ENCODE measurements at places on chromosomes 5 and 9. TPM values are rescaled to one million over a fixed set of nuclear protein-coding genes. Genes with fewer than 3 reads are reported as not detected.

Gene DAB2
- total RNA-seq: 5.0 TPM

DNA sequence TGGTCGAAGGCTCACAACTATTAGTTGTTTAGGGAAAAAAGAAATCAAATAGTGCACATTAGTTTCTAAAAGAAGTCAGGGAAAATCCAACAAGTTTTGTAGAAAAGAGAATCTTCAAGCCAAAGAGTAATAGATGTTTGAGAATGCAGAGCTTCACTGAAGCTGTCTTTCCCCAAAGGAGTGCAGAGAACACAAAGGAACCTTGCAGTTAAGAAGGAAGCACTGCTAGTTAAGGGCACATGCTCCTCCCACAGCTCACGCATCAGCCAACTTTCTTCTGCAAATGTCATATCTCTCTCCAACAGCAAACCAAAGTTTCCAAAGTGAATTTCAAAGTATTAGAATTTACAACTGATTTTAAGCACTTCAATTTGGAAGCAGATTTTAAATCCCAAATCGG is 116.4 kb upstream of the FST start:
- no peak for DNase-seq
- H3K27me3 ChIP-seq: no peaks in the 10 kb centered on the region
- no peak overlapping the region for H3K4me3 ChIP-seq
- H3K27ac ChIP-seq: no peak overlapping the region
- H3K36me3 ChIP-seq: no peaks in the 10 kb centered on the region
- no peaks in the 10 kb centered on the region for H3K4me1 ChIP-seq

GRCh38 chr9:134602547-134603362 is 38.8 kb upstream of the COL5A1 start:
- no peaks in the 10 kb centered on the region for H3K36me3 ChIP-seq
- no peak overlapping the region for H3K4me3 ChIP-seq
- no peaks in the 10 kb centered on the region for H3K4me1 ChIP-seq
- no peaks in the 10 kb centered on the region for H3K27me3 ChIP-seq

Gene PCDHB12
- total RNA-seq: 2.0 TPM

GRCh38 chr5:31487506-31487905 is 44.4 kb downstream of the DROSHA start:
- H3K4me1 ChIP-seq: no peaks in the 10 kb centered on the region
- DNase-seq: no peak
- H3K4me3 ChIP-seq: no peak overlapping the region

Gene ADAMTS12
- 12.3 TPM for total RNA-seq

Gene RUSC2
- total RNA-seq: 7.9 TPM

DNA sequence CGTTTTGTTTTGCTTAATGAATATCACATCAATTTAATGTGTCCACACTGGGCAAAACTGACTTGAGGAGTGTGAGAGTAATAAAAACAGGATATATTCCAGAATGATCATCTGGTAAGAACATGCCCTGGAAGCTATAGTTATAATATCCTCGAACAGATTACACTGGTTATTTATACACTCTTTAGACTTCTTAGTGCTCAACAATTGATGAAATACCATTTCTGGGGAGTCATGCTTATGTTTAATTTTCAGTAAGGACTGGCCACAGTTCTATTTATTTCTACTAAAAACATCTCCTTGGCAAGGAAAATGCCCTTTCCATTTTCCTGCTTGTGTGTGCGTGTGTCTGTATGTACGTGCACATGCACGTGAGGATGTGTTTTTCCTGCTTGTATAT is 205.0 kb downstream of the TRIO start:
- H3K36me3 ChIP-seq: no peaks in the 10 kb centered on the region
- H3K4me3 ChIP-seq: no peak overlapping the region
- no peak for DNase-seq
- no peaks in the 10 kb centered on the region for H3K4me1 ChIP-seq
- no peaks in the 10 kb centered on the region for H3K27me3 ChIP-seq
- no peak overlapping the region for H3K27ac ChIP-seq

Gene PDZD2
- total RNA-seq: 6.8 TPM

Gene FAM219A
- total RNA-seq: 10.4 TPM

DNA sequence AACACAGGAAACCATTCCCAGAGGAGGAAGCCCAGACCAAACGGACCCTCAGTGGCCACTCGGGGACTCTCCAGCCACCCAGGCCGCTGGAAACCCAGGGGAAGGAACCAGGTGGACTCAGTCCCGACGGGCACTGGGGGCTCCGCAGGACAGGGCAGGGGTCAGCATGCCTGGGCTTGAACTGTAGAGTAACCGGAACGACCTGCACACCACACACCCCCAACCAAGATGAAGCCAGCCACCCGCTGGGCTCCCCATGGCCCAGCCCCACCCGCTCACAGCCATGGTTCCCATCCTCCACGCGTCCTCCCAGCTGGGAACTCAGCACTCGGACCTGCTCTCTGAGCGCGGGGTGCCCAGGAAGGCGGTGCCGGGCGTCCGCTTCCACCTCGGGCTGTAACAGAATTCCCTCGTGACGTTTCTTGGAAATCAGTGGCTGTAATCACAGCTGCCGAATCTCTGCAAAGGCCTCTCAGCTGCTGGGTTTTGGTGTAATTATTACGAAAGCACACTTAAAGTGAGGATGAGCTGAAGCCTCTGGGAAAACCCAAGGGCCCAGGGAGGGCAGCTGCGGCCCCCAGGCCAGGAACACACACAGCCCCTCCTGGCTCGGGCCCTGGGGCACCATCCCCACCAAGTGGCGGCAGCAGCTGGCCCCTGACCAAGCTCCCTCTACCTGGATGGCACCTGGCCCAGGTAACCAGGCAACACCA is 13.8 kb downstream of the NACC2 start:
- DNase-seq: no peak
- H3K27me3 ChIP-seq: no peaks in the 10 kb centered on the region
- H3K4me3 ChIP-seq: no peak overlapping the region
- no peaks in the 10 kb centered on the region for H3K36me3 ChIP-seq
- H3K4me1 ChIP-seq: no peaks in the 10 kb centered on the region

Gene PCDHA12
- total RNA-seq: 10.6 TPM

Gene KCNMB1
- total RNA-seq: 0.10 TPM

DNA sequence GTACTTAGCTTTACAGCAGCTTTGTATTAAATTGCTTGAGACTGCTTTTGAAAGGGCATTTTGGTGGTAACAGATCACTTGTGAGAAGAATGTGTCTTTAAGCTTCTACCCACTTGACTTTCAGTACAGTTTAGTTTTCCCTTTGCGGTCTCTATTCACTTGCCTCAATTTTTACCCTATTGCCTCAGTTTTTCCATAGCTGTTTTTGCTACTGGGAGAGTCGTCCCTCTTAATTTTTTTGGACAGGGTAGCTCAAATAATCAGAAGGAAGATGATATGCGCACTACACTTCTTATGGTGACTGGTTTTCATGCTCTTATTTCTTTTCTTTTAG is 18.8 kb downstream of the UGCG start:
- no peak overlapping the region for H3K4me3 ChIP-seq
- H3K27ac ChIP-seq: no peak overlapping the region
- no peaks in the 10 kb centered on the region for H3K27me3 ChIP-seq

DNA sequence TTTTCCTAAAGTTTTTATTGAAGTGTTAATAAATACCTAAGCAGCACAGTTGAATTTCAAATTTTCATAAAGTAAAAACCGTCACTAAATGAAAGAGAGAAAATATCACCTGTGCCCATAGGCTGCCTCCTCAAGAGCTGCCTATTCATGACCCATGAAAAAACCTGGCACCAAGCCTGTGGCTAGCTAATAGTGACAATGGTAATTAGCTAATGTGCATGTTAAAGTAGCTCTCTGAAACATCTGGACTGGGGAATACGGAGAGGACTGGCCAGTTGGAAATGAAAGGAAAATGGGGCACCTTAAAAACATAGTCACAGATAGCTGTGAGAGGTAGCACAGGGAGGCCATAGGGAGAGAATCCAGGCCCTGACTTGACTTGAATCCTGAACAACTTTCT is 5.4 kb upstream of the GNE start:
- no peaks in the 10 kb centered on the region for H3K27me3 ChIP-seq
- no peak overlapping the region for H3K27ac ChIP-seq
- no peak for DNase-seq
- no peak overlapping the region for H3K4me3 ChIP-seq
- H3K36me3 ChIP-seq: no peaks in the 10 kb centered on the region
- H3K4me1 ChIP-seq: no peaks in the 10 kb centered on the region

DNA sequence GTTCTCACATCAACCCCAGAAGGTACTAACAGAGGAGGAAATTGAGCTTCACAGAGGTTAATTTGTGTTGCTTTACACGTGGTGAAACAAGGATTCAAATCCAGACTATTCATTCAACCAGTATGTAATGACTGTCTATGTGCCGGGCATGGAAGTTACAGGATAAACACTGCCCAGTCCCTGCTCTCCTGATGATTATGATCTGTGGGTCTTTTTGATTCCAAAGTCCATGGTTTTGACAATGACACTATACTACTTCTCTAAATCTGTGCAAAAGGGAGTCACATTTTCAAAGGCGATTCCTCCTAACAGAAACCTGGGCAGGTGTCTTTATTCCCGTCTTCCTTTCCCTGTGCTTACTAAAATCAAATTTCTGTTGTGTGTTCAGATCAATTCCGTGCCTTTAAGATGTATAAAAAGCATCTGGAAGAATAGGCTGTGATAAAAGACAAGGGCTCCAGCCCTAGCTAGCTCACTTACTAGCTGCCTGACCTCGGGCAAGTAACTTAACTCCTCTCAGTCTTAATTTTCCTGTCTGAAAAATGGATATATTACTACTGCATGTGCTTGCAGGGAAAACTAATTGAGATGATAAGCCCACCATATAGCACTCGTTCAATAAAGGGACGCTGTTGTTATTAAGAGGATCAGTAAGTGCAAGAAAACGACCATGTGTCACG is 970 bp upstream of the CREBRF start:
- no peak for DNase-seq
- H3K4me3 ChIP-seq: peak overlapping the region; percentile 93
- no peak overlapping the region for H3K27ac ChIP-seq

GRCh38 chr5:160330212-160330611 is 17.8 kb upstream of the CCNJL start:
- no peak for DNase-seq
- no peaks in the 10 kb centered on the region for H3K27me3 ChIP-seq
- no peak overlapping the region for H3K4me3 ChIP-seq
- no peaks in the 10 kb centered on the region for H3K4me1 ChIP-seq

Gene PKD2L2
- not detected for total RNA-seq

DNA sequence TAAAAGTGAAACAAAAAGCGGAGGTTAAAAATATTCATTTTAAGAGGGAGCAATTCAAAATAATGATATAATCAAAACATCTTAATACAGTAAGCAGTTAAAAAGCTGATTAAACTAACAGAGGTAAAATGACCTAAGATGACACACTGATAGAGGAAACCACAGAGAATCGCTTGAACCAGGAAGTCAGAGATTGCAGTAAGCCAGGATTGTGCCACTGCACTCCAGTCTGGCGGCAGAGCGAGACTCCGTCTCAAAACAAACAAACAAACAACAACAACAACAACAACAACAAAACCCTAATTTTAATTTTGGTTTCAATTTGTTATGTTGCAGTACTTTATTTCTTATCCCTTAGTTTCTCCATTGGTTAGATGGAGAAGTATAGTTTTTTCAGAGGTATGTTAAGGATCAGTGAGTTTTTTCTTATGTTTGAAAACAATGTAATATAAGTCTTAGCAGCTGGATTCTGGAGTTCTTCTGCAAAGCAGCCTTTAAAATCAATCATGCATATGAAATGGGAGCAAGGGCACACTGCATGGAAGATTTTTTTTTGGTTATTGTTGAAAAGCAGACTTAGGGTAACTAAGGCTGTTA is 58.5 kb downstream of the MLANA start:
- DNase-seq: no peak
- no peak overlapping the region for H3K27ac ChIP-seq
- no peaks in the 10 kb centered on the region for H3K4me1 ChIP-seq
- H3K4me3 ChIP-seq: no peak overlapping the region
- no peaks in the 10 kb centered on the region for H3K27me3 ChIP-seq
- no peaks in the 10 kb centered on the region for H3K36me3 ChIP-seq

DNA sequence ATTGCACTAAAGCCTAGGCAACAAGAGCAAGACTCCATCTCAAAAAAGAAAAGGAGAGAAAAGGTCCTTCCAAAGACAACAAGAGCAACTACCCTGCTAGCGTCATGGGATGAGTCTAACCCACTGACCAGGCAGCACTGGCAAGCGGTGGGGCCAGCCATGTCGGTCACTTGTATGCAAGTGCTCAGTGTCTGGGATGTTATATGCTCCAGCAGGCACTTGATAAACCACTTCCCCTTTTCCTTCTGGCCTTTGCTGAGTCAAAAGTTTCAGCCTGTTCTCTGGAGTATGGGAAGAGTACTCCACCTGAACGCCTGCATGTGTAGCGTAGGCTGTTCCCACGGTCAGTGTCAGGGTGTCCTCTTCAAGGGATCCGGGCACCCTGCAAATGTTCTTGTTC is 9.2 kb upstream of the MXD3 start:
- no peaks in the 10 kb centered on the region for H3K27me3 ChIP-seq
- H3K36me3 ChIP-seq: no peaks in the 10 kb centered on the region
- DNase-seq: no peak
- H3K4me3 ChIP-seq: no peak overlapping the region
- no peaks in the 10 kb centered on the region for H3K4me1 ChIP-seq

DNA sequence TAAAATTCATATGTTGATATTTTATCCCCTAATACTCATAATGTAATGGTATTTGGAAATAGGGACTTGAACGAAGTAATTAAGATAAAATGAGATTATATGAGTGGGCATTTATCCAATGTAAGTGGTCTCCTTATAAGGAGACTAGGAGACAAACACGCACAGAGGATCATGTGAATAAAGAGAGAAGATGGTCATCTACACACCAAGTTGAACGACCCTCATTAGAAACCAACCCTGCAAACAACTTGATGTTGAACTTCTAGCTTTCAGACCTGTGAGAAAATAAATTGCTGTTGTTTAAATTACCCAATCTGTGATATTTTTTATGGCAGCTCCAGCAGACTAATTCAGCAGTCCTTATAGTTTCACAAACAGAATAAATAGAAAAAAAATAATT is 27.5 kb upstream of the SELENOP start:
- DNase-seq: no peak
- H3K27ac ChIP-seq: no peak overlapping the region
- no peaks in the 10 kb centered on the region for H3K36me3 ChIP-seq
- H3K27me3 ChIP-seq: no peaks in the 10 kb centered on the region
- no peaks in the 10 kb centered on the region for H3K4me1 ChIP-seq
- H3K4me3 ChIP-seq: no peak overlapping the region

DNA sequence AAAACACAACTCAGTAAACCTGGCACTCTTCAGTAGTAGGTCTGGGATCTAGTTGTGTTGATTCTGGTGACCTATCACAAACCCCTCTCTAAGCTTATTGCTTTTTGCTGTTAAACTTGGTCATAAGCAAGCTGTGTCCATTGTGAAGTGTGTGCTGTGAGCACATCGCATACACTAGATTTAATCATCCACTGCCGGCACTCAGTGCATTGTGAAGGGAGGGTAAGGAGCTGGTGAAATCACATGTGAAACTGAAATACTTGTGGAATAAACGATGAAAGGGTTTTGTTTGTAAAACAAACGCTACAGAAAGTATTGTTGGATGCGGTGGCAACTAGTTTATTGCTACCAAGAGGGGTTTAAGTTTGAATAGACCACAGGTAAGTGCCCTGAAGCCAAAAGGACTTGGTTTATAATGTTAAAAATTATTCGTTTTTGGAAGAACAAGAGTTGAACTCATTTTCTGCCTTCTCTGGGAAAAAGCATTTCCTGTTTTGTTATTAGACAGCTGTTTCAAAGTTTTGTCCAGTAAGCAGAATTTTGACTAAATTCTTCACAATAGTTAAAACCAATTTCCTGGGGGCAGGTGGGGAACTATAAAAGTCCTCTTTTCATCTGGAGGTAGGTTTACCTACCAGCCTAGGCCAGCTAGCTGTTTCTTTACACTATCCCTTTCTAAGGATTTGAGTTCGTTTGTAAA is 24.6 kb downstream of the TJP2 start:
- no peak overlapping the region for H3K4me3 ChIP-seq
- H3K4me1 ChIP-seq: peaks cover 14% of the 10 kb centered on the region
- no peaks in the 10 kb centered on the region for H3K36me3 ChIP-seq
- H3K27ac ChIP-seq: no peak overlapping the region
- no peak for DNase-seq
